ENCODE measurements at places on chromosomes 7 and 10.
A peak's percentile ranks its signal among the peaks of the same experiment; 100 is the strongest.

- DNase-seq, result no peak
These were observed 68.4 kb upstream of the NRBF2 start for GRCh38 chr10:63064706-63065105.

- no peak for DNase-seq
These were observed 51.9 kb downstream of the LAMB4 start for GRCh38 chr7:108078211-108078673.

DNA sequence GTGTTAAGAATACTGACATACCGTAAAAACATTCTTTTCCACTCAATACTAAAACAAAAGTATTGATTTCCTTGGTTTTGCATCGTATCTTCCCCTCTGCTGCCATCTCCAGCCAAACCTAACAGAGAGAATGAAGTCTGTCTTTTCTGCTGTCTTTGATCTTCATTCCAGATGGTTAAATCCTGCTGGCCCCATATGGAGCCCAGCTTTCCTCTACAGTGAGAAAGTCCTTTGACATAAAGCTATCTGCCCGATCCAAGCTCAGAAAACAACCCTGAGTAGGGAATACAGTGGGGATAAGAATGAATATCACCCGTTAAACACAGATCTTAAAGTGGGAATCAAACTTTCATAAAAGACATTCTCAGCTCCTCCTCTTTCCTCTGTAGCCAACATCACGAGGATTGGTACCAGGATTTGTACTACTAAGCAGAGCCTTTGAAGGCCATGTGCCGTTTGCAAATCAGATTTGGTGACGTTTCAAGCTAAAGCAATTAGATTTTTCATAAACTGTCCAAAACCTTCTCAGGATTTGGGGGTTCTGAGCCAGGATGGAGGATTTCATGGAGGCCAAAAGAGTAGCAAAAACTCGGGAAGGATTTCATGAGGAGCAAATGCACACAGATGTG, 30.8 kb upstream of the GPAM start:
- no peak for DNase-seq

DNA sequence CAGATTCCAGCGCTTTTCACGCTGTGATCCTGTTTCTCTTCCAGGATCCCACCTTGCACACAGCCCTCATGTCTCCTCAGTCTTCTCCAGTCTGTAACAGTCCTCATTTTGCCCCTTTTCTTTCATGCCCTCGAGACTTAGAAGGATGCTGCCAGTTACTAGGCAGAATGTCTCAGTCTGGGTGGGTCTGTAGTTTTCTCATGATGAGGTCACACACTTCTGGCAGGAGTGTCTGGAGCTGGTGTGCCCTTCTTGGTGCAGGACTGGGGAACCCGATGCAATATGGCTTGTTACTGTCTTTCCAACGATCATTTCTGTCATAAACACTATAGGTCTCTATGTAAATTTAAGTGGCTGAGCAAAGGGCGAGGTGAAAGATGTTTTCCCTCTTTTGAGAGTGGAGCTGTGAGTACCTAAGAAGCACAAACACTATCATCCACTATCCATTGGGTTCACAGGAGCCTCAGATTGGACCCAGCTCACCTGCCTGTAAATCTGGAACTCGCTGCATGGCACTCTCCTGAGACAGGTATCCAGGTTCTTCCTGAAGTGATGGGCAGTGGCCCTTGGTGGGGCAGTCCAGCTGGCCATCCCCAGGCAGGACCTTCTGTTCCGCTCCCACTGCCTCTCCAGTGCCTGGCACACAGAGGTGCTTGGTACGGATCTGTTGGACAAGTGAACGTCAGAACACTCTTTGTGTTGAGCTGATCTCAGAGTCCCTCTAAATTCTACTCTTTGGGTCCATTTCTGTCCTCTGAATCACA, 64.3 kb upstream of the ZNF32 start:
- no peak for DNase-seq

DNA sequence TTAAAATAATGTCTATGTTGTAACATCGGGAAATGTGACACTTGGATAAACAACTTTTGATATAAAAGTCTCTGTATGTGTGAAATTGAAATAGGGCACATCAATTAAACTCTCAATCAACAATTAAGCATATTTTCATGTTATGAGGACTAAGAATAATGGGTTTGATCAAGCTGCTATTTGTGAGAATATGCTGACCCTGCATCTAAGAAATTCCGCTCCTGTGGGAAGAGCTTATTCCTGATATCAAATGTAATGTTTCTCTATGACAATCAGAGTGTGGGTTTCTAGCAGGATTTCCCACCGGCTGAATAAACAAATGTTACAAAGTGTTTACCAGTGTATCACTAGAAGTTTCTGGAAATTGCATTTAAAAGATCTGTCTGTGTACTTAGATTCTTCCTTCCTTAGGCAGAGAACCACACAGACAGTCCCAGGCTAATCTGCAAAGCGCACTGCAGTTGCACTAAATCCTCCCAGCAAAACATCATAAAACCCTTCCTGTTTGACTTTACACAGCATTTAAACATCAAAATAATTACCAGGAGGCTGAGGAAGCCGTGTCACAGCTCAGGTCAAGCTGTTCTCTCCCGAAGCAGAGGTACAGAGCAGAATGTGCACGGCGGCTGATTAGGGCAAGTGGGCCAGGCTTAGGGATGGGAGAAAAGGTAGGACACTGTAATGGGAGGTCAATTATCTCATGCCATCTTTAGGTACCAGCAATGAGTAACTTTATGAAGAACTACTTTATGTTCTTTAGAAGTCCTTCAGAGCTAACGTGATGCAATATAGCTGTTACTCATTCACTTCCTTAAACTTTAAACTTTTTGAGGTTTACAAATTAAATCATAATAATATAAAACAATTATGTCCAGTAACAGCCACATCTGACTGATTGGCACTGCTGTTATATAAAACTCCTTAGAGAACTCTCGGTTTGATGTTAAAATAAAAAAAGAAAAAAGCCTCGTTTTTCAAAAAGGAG, 109.1 kb upstream of the CTTNBP2 start:
- no peak for DNase-seq

- DNase-seq, result no peak
These were observed 15.2 kb upstream of the CPA1 start for GRCh38 chr7:130365088-130365487.

GRCh38 chr7:66250711-66251110, 45.6 kb downstream of the TPST1 start:
- DNase-seq, result no peak

GRCh38 chr10:58041901-58042300, 225.8 kb downstream of the IPMK start:
- DNase-seq, result no peak

DNA sequence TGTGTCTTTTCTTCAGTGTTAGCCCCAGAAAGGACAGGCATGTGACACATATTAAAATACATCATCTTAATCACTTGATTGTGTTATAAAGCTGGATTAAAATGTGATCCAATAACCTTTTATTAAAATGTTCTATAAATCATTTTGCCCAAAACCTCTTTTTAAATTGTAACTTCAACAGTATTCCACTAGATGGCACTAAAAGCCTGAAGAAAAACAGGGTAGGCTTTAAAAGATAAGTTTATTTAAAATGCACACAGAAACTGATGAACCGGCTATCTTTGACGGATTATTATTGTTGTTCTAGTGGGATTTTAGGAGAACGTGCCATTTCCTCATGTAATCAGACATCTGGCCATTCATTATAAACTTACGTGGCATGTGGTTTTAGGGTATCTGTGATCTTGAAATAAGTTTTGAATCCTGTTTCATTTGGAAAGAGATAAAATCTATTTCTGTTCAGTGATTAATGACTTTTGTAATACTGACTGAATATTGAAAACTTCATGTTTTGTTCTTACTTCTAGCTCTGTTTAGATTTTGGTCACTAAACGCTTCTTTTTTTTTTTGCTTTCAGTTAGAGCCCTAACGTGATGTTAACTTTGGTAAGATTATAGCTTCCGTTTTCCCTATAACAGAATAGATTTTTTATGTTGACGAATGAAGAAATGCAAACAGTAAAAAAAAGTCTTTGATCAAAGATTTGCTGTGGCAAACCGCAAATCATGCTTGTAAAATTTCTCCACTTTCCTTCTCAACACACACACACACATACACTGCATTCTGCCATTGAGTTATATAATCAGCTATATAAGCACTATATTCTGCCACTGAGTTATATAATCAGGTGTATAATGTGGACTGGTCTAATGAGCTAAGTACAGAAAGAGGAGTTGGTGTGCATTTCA, 13.6 kb downstream of the VPS50 start:
- no peak for DNase-seq

DNA sequence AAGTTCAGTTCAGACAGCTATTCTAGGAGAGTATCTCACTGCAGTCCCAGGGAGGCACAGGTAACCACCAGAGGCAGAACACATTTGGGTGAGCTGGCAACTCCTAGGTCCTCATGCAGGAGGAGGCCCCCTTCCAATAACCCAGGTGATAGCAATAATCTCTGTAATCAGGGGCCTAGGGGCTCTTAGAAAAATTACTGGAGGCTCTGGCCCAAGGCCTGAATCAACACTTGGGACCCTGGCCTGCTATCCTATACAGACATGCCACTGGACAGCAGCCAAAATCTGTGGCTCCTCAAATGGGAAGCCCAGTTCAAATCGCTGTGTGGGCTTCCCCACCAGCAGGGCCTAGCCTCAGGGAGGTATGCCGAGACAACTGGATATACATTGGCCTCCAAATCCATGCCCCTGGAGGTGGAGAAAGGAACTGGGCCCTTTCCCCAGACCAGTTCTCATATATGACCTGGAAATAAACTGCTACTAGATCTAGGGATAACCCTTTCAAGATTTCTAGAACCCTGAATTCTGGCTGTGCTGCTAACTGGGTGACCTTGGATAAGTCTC, 1.6 kb downstream of the AVPI1 start:
- DNase-seq, result no peak

DNA sequence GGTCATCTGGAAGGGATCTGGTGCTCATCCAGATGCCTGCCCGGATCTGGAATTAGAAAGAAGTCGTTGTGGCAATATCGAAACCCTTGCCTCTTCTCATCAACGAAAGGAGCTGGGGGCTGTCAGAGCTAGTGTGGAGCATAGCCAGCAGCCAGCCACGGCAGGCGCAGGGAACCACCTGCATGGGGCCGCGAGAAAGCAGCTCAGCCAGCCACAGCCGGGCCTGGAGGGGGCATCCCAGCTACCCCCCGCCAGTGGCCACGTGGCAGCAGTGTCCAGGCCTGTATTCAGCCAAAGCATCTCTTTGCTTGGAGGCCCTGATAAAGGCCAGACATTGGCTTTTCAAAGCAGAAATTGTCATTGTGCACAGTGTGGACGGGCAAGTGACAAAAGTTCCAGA, 19.1 kb downstream of the GPR26 start:
- no peak for DNase-seq

GRCh38 chr7:116753130-116753529, 81.1 kb downstream of the MET start:
- no peak for DNase-seq

- DNase-seq, result no peak
These were observed 63.3 kb downstream of the NKX6-2 start for GRCh38 chr10:132722394-132723329.

GRCh38 chr7:106223156-106223555, 61.6 kb downstream of the NAMPT start:
- no peak for DNase-seq

GRCh38 chr7:105581066-105581811, at the start of gene EFCAB10:
EFCAB10 (minus strand) TSS chr7:105581493; CDS start chr7:105581463, 30 bp downstream.
- DNase-seq, result peak; percentile 4

DNA sequence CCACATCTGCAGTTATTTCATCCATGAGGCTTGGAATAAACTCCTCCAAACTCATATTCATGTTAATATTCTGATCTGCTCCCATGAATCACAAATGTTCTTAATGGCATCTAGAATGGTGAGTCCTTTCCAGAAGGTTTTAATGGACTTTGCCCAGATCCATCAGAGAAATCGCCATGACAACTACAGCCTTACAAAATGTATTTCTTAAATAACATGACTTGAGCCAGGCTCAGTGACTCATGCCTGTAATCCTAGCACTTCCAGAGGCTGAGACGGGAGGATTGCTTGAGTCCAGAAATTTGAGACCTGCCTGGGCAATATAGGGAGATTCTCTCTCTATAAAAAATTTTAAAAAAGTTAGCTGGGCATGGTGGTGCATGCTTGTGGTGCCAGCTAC, 102.1 kb upstream of the TMEM168 start:
- no peak for DNase-seq

- DNase-seq, result peak; percentile 56
These were observed 163.6 kb downstream of the PIP4K2A start for GRCh38 chr10:22550732-22551131.

GRCh38 chr7:47485640-47486435, 96.1 kb downstream of the TNS3 start:
- no peak for DNase-seq

DNA sequence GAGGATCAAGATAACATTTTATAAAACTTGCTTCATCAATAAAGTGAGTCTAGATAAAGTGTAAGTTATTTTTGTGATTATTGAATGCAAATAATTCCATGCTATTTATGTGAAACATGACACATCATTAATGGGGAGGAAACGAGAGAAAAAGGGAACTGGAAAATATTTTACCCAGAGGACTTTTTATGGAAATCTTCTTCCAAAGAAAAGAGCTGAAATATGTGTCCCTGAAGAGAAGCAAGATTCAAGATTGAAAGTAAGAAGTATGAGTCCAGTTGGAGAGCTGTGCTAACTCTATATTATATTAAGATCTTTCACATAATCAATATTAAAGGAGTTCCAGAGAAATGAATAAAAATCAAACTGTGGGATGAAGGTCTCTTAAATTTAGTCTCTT, 1361.8 kb downstream of the GATA3 start:
- DNase-seq, result no peak
